ENCODE measurements at places on chromosomes 2 and 18. TPM values are rescaled to one million over a fixed set of nuclear protein-coding genes. Genes with fewer than 3 reads are reported as not detected.
A peak's percentile ranks its signal among the peaks of the same experiment; 100 is the strongest.

GRCh38 chr2:46256563-46257142 is 40.6 kb upstream of the EPAS1 start:
- no peak for DNase-seq

DNA sequence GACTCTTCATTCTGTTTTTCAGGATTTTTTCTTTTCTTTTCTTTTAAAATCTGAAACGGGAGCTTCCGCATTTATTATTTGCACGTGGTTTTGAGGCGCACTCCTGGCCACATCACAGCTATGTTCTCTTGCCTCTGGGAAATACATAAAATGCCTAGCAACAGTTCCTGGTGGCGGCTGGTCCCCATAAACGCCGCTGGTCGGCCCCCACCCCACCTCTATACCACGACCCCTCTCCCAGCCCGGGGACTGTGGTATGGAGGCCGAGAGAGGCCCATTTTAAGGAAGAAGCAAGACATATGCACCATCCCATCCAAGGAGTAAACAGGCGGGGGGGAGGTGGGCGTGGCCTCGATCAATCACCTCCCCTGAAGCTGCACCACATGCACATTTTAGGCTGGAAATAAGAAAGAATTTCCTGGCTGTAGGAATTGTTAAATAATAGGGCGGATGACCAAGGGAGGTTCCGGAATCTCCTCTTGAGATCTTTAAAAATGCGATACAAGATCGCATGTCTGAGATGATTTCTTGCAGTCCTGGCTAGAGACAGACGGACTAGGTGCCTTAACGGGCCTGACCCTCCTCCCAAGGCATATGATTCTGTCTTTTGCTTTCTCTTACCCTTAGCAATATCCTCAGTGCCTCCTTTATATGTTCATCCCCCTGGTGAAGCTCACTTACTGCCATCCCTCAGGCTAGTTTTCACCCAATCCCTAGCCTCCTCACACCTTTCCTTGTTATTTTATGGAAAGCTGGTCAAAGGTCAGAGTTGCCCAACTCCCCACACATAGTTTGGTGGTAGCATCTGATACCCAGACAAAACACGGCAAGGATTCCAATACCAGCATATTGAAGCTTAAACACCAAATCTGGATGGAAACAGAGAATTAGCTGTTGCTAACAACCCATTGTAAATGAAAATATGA is 82.4 kb downstream of the BCL2 start:
- DNase-seq = peak; percentile 44

GRCh38 chr2:11963966-11964365 is 217.5 kb downstream of the LPIN1 start:
- no peak for DNase-seq

- no peak for DNase-seq
Measured at GRCh38 chr2:32874931-32875330, 71.8 kb upstream of the LTBP1 start.

- no peak for DNase-seq
Measured at GRCh38 chr2:191895743-191896142, 48.9 kb upstream of the CAVIN2 start.

Gene TSPYL6
- not detected for total RNA-seq

Data from left cardiac atrium (tissue), 4 donors.